ENCODE measurements at places on chromosomes 1 and 21.

DNA sequence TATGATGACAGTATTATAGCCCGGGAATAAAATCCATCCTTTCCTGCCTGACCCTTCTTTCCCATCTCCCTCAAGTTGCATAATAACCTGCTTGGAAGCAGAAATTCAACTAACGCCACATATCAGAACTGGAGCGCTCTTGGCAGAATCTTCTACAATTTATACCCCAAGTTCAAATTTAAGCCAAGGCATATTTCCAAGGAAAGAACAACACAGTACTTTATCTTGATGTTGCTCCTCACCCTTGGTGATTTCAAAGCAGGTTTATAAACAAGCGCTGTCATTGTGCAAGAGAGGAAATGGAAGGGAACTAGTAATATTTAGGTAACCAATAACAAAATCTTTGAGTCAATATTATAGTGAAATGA is 38.0 kb upstream of the PTGFRN start:
- no peak overlapping the region for H3K4me3 ChIP-seq
- DNase-seq, result no peak
- H3K27ac ChIP-seq, result no peak overlapping the region
- peaks cover 25% of the 10 kb centered on the region for H3K4me1 ChIP-seq
- peaks cover 2% of the 10 kb centered on the region for H3K27me3 ChIP-seq

DNA sequence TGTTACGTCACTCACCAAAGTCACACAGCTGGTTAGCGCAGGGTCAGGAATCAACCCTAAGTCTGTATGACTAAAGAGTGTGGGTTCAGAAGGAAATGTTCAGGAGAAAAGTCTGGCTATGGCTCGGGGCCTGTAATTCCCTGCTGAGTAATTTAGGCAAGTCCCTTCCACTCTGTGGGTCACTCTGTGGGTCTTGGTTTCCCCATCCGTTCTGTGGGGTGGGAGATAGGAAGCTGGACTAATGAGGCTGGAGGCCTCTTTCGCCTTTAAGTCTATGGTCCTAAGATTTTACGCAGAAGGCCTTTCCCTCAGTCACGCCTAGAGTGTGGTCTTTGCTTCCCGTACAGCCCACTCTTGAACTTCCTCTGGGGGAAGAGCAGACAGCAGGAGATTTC is 14.3 kb upstream of the MED18 start:
- no peak overlapping the region for H3K4me3 ChIP-seq
- H3K27ac ChIP-seq, result no peak overlapping the region
- H3K36me3 ChIP-seq, result no peaks in the 10 kb centered on the region
- no peak for DNase-seq

DNA sequence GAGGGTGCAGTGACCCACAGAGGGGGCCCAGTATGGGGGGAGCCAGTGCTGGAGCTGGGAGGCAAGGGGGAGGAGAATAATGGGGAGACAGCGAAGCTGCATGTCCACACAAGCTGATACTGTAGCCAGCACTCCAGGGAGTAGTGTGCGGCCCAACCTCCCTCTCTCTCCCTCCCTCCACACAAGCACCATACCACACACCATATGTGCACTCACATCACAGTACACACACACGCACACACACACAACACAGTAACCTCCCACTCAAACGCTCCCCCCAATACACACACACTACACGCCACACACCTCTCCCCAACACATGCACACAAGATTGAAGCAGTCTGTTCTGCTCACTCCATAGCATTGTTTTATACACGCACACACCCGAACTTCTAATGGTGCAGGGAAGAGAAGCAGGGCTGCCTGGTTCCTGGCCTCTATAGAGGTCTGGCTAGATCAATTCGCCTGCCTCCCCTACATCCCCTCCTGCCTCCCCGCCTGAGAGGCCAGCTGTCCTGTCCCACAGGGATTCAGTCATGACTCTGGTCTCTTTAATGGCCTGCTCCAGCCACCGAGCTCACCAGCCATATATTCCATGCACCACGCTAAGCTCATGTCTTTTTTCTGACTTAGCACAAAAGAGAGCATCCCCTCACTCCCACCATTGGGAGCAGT is 3.8 kb downstream of the NCDN start:
- H3K4me3 ChIP-seq, result no peak overlapping the region
- no peak overlapping the region for H3K27ac ChIP-seq
- DNase-seq, result no peak

DNA sequence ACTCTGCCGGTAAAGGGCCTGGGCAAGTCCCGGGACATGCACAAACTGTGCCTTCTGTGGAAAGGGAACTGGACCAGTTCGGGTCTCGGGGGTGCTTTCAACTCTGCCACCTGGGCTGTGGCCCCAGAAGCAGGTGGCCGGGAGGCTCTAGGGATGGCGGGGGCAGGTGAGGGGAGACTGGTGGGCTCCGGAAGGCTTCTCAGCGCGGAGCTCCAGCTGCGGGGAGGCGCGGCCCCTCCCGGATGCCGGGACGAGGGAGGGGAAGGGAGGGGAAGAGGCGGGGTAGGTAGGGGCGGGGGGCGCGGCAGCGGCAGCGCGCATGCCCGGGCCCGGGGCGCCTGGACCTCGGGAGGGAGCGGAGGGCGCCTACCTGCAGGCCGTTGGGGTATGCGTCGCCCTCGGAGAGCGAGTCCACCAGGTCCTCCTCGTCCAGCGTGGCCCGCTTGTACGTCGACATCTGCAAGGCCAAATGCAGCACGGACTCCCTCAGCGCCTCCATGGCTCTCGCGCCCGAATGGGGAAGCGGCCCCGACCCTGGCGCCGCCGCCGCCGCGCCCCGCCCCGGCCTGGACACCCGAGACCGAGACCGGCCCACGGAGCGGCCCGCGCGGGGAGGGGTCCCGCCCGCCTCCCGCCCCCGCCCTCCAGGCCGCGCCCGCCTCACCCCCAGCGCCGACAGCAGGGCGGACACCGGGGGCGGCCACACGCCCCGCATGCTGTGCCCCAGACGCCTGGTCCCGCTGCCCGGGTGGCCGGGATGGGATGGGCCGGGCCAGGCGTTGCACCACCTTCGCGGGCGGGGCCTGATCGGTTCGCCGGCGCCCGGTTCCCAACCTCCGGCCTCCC is at the start of gene ECE1:
TSS of gene ECE1 (minus strand) at position 764 of the 846 bp plus-strand sequence. CDS start at position 715, 49 bp downstream.
- peak within 1 kb of the TSS; percentile 84 for H3K4me3 ChIP-seq
- H3K27ac ChIP-seq, result peak within 1 kb of the TSS; percentile 76
- DNase-seq, result peak; percentile 29
- peaks cover 45% of the 10 kb centered on the region for H3K4me1 ChIP-seq
- H3K27me3 ChIP-seq, result no peaks in the 10 kb centered on the region

DNA sequence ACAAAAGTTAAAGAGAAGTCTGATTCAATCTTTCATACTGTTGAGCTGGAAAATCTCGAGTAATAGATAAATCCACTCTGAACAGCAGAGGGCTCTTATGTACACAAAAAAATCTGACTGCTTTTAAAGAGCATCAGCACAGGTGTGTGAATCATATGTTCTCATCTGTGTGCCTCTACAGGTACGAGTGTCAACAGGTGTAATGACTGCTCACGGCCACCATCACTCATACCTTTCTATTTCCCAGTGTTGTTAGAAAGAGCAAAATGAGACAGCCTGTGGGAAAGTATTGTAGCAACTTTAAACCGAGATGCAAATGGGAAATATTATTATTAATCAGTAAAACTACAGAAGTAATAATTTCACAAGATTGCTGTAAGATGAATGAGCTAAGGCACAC is 49.0 kb upstream of the SCAF4 start:
- no peaks in the 10 kb centered on the region for H3K36me3 ChIP-seq
- H3K4me3 ChIP-seq, result no peak overlapping the region
- no peak overlapping the region for H3K27ac ChIP-seq
- H3K4me1 ChIP-seq, result no peaks in the 10 kb centered on the region
- H3K27me3 ChIP-seq, result peaks cover 8% of the 10 kb centered on the region

GRCh38 chr21:18810136-18810535 is 406.6 kb upstream of the TMPRSS15 start:
- H3K27me3 ChIP-seq, result no peaks in the 10 kb centered on the region
- no peaks in the 10 kb centered on the region for H3K4me1 ChIP-seq
- DNase-seq, result no peak
- H3K27ac ChIP-seq, result no peak overlapping the region

DNA sequence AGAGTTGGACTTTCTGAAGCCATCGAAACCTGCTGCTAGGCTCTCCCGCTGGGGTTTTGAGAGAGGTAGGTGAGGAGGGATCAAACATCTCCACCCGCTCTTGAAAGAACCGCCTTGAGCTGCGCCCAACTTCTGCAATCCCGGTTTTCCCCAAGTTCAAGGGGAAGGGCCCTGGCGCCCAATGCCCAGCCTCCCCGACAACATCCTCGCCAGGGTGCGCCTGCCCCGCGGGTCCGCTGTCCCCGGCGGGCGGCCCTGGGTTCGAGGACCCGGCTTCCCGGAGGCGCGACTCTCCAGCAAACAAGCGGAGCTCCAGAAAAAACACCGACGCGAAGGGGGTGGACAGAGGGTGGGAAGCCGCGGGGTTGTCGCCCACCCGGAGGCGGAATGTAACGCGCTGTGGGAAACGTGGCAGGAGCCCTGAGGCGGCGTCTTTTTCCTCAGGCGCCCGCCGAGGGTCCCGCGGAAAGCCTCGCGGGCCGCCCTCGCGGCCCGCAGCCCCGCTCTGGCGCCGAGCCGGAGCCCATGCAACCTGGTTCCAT is 607 bp downstream of the BTG3 start:
- peaks cover 52% of the 10 kb centered on the region for H3K4me1 ChIP-seq
- peak overlapping the region; percentile 92 for H3K4me3 ChIP-seq
- H3K27me3 ChIP-seq, result no peaks in the 10 kb centered on the region
- peak; percentile 17 for DNase-seq
- H3K36me3 ChIP-seq, result peaks cover 47% of the 10 kb centered on the region

DNA sequence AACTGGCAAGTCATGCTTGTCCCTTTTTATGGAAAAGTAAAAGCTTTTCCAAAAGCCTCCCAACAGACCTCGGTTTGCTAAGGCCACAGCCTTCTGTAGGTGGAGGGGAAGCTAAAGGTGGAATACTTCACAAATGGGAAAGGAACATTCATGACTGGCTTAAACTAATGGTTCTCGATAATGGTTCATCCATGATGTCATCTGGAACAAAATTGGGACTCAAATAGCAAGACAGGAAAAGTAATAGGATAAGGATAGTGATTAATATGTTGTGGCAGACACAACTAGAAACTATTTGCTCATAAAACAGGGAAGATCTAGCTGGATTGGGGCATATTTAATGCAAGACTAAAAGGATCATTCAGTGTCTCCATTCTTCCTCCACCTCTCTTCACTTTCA is 16.7 kb upstream of the SPATA6 start:
- no peak for DNase-seq
- no peak overlapping the region for H3K27ac ChIP-seq
- no peaks in the 10 kb centered on the region for H3K27me3 ChIP-seq
- H3K36me3 ChIP-seq, result no peaks in the 10 kb centered on the region

DNA sequence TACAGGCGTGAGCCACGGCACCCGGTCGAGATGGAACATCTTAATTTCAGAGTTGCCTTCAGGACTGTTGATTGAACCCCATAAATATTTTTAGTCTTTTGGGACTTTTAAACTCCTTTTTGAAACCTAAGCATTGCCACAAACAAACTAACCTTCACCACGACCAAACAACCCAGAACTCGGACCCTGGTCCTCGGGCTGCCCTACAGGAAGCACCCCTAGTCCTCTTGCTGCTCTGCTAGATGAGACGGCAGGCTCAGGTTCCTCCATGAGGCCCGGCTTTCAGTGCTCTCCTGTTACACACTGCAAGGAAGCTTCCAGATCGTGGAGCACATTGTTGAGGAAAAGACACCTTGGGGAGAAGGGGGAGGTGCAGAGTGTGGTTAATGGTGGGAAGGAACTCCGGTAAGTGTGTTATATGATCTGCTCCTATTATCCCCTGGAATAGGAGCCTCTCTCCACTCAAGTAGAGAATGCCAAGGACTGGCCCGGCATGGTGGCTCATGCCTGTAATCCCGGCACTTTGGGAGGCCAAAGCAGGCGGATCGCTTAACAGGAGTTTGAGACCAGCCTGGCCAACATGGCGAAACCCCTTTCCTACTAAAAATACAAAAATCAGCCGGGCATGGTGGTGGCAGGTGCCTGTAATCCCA is 5.7 kb downstream of the EPHX1 start:
- no peak for DNase-seq
- H3K36me3 ChIP-seq, result no peaks in the 10 kb centered on the region
- peaks cover 7% of the 10 kb centered on the region for H3K4me1 ChIP-seq
- peaks cover 8% of the 10 kb centered on the region for H3K27me3 ChIP-seq

GRCh38 chr21:37073417-37074196 is 553 bp downstream of the TTC3 start:
- peak overlapping the region; percentile 90 for H3K4me3 ChIP-seq
- H3K36me3 ChIP-seq, result peaks cover 26% of the 10 kb centered on the region
- peak; percentile 63 for DNase-seq
- peaks cover 50% of the 10 kb centered on the region for H3K4me1 ChIP-seq
- peak overlapping the region; percentile 89 for H3K27ac ChIP-seq

GRCh38 chr1:156191292-156191964 is 2.5 kb upstream of the SLC25A44 start:
- no peak for DNase-seq
- H3K4me3 ChIP-seq, result no peak overlapping the region
- peaks cover 35% of the 10 kb centered on the region for H3K4me1 ChIP-seq

DNA sequence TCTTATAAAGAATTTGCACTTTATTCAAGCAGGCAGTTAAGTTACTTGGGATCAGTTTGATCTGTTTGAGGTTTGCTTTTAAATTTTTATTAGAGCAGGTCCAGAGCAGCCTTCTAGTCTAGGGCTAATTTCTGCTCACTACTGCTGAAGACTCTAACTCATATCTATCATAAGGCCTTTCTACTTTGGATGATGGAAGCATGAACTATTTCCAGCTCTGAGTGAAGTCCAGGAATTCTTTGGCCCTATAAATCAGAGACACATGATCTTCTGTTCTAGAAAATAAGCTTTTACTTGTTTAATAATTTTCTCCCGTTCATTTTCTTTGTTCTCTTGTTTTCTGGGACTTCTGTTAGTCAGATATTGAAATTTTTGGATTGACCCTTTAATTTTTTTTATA is 14.7 kb downstream of the NIBAN1 start:
- H3K27ac ChIP-seq, result no peak overlapping the region
- peaks cover 3% of the 10 kb centered on the region for H3K4me1 ChIP-seq
- H3K36me3 ChIP-seq, result peaks cover 23% of the 10 kb centered on the region
- no peak overlapping the region for H3K4me3 ChIP-seq
- no peaks in the 10 kb centered on the region for H3K27me3 ChIP-seq
- DNase-seq, result no peak

DNA sequence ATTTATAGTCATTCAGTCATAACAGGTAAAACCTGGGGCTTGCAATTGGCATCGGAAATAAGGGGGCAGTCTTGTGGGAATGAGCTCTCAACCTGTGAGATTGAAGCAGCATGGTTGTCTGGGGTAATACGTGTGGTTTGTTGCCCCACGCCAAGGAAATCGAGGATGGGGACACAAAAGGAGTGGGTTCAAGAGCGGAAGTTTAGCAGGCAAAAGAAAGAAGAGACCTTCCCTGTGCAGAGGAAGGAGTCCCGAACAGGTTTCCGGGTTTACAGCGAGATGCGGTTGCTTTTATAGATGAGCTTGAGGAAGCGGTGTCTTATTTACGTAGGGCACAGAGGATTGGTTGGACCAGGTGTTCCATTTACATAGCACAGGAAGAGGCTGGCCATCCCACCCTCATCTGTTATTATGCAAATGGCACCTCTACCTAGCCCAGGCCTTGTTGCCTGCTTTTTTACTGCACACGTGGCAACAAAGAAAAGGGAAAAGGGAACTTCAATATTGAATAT is 37.3 kb downstream of the IFNAR1 start:
- H3K27ac ChIP-seq, result peak overlapping the region; percentile 70
- peaks cover 16% of the 10 kb centered on the region for H3K36me3 ChIP-seq
- H3K4me1 ChIP-seq, result peaks cover 18% of the 10 kb centered on the region
- peak overlapping the region; percentile 67 for H3K4me3 ChIP-seq
- DNase-seq, result peak; percentile 66

GRCh38 chr1:94619731-94620130 is 78.2 kb upstream of the F3 start:
- no peak overlapping the region for H3K4me3 ChIP-seq
- peaks cover 4% of the 10 kb centered on the region for H3K4me1 ChIP-seq
- H3K36me3 ChIP-seq, result no peaks in the 10 kb centered on the region
- no peak overlapping the region for H3K27ac ChIP-seq
- H3K27me3 ChIP-seq, result no peaks in the 10 kb centered on the region
